Fibroblast of gingiva (primary cell): ENCODE measurements at places on chromosomes 2 and 18.

- DNase-seq = no peak
Measured at GRCh38 chr2:157501026-157501425, 57.1 kb upstream of the CYTIP start.

DNA sequence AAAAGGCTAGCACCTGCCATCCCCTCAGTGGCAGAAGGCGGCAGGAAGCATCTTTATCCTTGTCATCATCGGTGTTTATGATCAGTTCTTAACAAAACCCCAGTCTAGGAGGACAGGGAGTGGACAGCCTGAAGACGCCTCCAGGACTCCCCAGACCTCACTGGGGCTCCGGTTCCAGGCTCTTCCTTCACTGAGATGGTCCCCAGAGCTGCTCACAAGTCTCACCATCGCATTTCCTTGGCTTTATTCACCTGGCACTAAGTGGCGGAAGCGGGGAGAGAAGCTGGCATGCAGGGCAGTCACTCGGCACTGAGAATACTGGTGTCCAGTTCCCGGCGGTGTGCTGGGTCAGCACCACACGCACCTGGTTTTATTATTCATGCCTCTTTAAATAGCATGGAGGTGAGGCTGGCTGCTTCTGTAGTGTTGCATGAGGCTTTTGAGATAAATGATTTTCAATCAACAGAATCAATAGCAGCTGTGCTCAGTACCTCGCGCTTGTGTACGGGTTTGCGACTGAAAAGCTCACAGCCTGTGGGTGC is 68.7 kb downstream of the CABLES1 start:
- no peak for DNase-seq

DNA sequence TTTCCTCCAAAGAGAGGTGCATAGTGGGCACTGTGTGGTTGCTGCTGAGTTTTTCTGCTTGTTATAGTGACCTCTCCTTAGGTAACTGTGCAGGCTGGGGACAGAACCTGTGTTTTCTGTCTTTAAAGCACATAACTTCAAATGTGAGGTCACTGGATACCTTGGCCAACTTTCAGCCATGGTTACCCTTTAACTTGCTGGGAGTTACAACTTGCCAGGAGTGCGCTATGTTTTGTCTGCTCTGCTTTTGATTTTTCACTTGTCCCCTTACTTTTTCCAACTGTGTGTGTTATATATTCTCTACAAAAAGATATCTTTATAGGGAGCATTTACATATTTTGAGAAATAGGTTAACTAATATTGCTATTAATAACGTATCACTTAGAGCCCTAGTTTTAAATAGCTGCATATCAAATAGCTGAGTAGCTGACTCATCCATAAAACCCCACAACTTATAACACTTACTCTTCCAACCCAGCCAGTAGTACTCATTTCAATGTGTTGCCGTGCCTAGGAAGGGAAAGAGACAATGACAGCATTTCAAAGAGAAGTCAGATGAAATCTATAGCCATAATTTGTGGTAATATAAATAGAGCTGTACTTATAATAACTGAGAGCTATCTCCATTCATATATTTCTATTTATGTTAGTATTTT is 51.6 kb downstream of the DPP4 start:
- no peak for DNase-seq

DNA sequence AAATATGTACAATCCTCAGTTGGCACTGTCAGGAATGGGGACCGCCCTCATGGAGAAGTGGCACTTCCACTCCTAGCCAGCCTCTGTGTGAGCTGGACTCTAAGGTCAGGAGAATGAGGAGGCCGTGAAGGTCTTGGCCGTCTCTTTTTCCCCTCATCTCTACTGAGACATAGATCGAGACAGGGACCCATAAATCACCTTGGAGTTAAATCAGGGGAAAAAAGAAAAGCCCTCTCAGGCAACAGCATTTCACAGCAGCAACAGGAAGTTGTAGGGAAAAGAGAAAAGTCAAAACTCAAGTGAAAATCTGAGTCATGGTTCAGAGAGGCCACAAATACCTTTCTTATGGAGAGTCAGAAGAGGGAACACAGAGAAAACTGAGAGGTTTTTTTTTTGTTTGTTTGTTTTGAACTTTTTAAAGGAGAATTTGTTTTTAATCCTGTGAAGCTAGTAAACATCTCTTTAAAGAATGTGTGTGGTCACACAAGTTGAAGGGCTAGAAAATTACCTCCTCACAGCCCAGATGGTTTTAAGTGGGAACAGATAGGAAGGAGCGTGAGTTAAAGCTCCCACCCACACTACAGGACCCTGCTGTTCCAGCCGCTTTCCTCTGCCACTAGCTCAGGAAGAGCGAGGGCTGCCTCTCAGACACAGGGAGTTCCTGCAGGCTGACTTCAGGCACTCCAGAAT is 30.6 kb upstream of the CYP1B1 start:
- peak; percentile 55 for DNase-seq

- DNase-seq = no peak
Measured at GRCh38 chr18:23354625-23355024, 98.5 kb upstream of the RIOK3 start.

DNA sequence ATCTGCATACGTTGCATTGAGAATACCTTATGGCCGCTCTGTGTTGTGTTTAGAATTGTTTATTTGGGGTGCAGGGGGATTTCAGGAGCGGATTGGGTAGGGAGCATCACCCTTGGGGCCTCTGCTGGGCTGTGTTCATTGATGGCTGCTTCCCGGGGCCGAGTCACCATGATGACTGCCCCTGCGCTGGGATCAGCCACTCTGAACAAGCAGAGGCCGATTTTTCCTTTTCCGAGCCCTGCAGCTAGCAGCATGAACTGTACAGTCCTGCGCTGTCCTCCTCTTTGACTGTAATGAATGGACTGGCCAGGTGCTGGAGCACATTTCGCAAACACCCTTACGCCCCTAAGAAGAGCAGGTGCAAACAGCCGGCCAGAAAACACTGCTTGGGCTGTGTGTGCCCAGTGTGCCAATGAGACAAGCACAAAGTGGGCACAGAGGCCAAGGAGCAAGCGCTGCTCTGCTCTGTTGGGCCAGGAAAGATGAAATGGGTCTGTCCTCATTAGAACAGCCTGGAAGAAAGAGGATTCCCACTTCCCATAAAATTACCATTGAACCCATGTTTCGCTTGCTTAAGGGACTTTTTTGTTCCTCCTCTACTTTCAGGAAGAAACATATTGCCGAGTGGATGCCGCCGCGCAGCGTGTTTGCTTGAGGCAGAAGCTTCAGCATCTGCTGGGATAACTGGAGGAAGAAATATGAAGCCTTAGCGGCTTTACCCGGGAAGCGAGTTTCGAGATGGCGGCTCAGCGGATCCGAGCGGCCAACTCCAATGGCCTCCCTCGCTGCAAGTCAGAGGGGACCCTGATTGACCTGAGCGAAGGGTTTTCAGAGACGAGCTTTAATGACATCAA is 82.7 kb downstream of the SH3BP4 start:
- no peak for DNase-seq

DNA sequence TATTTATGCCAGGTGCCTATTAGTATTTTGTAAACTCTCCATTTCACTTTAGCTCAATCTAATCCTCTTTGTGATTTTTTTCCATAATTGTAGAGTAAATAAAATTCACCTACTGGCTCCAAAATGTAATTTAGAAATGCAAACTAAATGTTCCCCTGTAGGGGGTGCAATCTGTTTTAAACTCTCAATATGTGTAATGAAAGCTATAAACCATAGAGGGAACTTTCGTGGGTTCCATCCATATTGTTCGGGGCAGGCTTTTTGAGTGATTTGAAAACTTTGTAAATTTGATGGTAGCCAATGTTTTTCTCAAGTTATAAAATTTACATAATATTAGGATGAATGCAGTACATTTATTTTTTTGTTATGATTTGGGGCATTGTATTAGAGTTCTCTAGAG is 49.4 kb downstream of the TSPYL6 start:
- DNase-seq = peak; percentile 20

- no peak for DNase-seq
Measured at GRCh38 chr2:85734015-85734414, 19.8 kb upstream of the ATOH8 start.

GRCh38 chr18:48942554-48943261 is 8.1 kb downstream of the SMAD7 start:
- DNase-seq = peak; percentile 76

GRCh38 chr2:60963190-60963589 is 54.3 kb upstream of the PEX13 start:
- DNase-seq = no peak

DNA sequence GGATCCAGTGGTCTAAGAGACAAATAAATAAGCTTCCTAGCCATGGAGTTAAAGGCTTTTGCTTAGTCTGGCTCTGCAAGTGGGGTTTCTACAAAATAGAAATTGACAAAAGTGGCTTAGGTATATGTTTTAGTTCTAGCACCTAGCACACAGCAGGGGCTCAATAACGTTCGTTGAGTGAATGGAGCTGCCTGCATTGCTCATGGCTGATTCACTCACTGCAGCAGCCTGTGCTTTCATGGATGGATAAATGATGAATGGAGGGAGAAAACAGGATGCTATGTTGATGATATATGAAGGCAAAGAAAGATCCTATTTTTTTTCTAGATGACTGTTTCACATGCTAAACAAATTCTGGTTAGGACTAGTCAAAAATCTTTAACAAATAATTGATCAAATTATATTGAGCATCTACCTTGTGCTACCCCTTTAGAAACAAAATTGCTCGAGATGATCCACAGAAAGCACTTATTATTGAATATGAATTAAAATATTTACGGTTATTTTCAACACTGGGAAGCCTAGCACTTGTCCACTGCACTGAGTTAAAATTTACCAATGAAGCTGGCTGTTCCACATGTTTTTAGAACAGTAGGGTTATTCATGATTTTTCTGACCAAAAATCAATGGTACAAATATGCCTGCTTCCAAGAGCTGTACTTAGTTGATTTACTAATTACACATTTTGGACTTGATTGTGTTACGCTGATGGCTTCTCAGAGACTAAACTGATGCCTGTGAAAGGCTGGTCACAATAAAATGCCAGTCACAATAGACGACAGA is 39.6 kb downstream of the HDHD2 start:
- no peak for DNase-seq

- DNase-seq = no peak
Measured at GRCh38 chr18:77250501-77250925, 865 bp downstream of the GALR1 start.

GRCh38 chr2:133841900-133842299 is 273.6 kb upstream of the NCKAP5 start:
- peak; percentile 68 for DNase-seq

DNA sequence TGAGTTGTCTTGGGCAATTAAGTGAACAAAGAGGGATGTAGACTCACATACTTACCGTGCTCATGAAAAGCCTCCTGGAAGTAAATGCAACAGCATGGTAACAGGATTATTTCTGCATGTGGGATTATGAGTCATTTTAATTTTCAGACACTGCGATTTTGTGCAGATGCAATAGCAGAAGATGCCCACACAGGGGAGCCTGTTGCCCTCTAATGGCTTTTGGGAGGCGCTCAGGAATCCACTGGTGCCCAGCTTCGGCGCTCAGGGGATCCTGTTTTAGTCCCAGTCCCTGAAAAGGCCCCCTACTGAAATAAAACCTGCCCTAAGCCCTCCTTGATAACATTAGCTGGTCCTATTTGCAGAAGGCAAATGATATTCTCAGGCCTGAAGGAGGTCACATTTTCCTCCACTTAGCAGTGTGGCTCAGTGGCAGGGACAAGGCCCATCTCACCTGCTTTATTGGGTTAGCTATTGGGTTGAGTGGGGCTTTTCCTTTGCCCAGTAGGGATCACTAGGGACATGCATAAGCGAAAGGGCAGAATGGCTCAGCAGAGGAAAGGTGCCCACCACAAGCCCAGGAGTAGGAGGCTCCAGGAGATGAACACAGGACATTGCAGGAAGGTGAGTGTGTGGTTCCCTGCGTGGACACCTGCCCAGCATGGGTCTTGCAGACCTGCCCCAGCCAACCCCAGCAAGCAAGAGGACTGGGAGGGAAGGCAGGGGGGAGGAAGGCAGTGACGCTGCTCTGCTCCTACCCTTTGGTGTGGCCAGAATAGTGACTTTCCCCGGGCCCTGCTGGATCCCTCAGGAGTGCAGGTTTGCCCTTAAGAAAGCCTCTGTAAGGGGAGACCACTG is 26.5 kb upstream of the KCNS3 start:
- DNase-seq = peak; percentile 54

- DNase-seq = no peak
Measured at GRCh38 chr2:175008801-175009495, 3.8 kb upstream of the CHN1 start.

DNA sequence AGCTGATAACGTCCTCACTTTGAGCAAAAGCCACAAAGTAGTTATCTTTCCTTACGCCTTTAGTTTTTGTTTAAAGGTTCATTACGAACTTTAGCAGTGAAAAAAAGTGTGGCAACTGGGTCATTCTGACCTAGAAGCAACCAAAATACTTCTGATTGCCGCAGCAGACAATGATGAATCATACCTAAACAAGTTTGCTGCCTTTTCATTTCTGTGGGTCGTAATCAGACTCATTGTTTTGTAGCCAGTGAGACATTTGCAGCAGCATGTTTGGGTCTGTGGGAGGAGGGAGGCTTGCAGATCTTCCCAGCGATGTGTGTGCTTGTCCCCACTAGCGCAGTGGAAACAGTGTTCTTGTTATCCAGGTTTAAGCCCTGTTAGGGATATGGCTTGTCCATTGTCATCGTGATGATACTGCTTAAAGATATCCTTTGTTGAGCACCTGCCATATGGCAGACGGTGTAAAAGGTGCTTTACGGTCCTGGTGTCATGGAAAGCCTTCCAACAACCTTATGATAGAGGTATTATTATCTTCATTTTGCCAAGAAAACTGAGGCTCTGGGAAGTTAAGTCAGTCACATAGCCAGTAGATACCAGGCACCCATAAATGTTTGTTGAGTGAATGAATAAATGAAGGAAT is 1.3 kb upstream of the GREB1 start:
- peak; percentile 15 for DNase-seq

GRCh38 chr2:47028846-47029560 is 113.4 kb upstream of the MCFD2 start:
- DNase-seq = no peak

DNA sequence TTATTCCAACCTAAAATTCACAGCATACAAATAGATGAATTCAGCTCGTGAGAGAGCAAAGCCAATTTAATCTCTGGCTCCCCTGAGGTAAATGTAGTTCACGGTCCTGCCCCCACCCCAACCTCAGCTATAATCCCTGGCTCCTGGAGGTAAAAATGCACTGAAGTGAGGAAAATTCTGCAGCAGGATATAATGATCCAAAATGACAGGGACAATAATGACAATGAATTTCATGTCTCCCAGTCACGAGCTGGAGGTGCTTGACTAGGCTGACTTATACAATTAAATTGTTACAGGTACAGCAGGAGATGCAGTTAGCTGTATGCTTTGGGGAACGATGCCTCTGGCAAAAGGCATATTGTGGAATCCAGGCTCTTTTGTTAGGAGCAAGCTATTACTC is 82.0 kb downstream of the GPD2 start:
- DNase-seq = no peak
